ENCODE measurements at places on chromosomes 11 and 22.

GRCh38 chr11:129658526-129658867 is 157.2 kb upstream of the TMEM45B start:
- DNase-seq = no peak

DNA sequence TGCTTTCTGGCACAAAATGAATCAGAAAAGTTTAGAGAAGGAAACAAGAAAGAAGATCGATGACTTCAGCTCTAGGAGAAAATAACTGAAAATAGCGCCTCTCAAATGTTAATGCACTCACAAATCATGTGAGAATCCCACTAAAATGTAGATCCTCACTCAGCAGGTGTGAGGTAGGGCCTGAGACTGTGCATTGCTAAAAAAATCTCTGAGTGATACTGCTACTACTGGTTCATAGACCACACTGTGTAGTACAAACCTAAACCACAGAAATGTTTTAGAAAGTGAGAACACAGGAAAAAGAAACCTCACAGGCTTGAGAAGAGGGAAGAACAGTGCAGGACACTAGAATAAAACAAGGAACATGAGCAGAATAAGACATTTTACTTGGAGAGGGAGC is 2.0 kb downstream of the OR8D4 start:
- DNase-seq = no peak

- no peak for DNase-seq
These were observed 26.2 kb downstream of the OR2AG2 start for GRCh38 chr11:6745465-6746015.

GRCh38 chr11:118524757-118525470 is 2.4 kb upstream of the TTC36 start:
- no peak for DNase-seq

DNA sequence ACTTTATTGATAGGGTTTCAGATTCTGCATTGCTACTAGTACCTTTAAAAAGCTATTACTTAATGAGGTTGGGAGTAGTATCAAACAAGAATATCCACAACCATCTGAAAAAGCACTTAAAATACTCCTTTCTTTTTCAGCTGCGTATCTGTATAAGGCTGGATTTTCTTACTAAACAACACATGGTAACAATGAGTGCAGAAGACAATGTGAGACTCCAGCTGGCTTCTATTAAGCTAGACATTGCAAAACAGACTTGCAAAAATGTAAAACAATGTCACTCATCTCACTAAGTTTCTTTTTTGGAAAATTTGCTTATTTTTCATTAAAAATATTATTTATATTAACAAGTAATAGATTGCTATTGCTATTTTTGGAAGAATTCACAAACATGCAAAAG is 132.6 kb downstream of the WNT11 start:
- no peak for DNase-seq

DNA sequence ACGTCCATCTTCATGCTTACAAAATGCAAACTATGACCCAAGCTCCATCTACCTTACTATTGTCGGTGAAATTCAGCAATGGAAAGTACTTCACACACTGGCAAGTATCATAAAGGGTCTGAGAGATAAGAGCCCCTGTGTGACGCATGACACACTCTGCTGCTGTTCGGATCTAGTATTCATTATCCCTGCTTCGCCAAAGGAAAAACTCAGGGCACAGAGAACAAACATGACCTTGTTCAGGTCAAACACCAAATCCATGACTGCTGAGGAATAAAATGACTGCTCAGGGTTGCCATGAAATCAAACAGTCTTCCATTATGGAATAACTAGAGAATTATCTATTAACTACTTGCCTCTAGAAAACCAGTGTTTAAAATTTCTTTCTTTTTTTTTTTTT is 73.0 kb downstream of the MICAL3 start:
- DNase-seq = no peak

DNA sequence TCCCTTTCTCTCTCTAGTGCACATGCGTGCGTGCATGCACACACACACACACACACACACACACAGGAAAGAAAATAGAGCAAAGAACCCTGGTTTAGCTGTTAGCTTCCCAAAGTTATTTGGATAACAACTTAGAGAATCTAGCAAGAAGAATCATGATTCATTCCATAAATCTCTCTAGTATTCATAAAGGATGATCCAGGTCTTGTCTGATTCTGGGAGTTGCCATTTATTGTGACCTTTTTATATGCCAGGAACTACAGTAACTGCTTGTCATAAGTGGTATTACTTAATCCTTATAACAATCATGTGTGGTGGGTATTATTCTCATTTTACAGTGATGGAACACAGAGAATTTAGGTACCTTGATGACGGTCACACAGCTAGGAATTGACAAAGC is 141.5 kb upstream of the MTMR2 start:
- DNase-seq = no peak

DNA sequence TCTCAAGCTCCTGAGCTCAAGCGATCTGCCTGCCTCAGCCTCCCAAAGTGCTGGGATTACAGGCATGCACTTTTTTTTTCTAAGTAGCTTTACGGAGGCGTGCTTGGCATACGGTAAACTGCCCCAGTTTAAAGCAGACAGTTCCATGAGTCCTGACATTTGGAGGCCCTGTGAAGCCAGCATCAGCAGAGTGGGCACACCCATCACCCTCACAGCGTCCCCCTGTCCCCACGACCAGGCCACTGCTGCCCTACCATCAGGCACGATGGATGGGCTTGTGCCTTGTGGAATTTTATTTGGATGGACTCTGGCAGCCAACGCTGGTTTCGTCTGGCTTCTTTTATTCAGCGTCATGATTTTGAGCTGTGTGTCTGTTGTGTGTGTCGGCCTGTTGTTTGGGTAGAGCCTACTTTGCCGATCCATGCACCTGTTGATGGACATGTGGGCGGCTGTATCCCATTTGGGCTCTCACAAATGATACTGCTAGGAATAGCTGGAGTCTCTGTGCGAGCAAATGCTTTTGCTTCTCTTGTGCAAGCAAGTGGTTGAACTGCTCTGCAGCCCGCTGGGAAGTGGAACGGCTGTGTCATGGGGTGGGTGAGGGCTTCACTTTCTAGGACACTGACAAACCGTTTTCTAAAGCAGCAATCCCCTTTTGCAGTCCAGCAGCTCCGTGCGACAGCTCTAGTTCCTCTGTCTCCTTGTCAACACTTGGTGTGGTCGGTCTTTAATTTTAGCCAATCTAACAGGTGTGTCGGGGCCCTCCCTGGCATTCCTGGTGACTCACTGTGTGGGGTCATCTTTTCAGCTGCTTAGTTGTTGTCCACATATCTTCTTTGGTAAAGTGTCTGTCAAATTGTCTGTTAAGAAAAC is 23.8 kb downstream of the KCNQ1 start:
- no peak for DNase-seq

GRCh38 chr11:14904745-14905103 is 12.7 kb upstream of the CYP2R1 start:
- no peak for DNase-seq

DNA sequence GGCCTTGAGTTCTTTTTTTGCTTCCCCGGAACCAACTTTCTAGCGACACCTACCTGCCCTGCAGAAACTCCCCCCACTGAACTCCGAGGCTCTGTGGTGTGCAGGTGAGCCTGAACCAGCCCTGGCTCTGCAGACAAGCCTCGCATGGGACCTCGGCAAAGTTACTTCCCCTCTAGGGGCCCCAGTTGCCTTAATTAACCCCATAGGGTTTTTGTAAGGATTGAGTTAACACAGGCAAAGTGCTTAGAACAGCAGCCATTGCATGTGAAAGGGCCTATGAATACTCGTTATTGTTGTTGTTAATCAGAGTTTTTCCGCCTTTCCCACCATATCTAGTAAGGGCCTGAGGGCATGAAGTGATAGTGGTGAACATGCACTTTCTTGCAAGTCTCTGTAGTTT is 12.6 kb upstream of the SYT13 start:
- DNase-seq = no peak

DNA sequence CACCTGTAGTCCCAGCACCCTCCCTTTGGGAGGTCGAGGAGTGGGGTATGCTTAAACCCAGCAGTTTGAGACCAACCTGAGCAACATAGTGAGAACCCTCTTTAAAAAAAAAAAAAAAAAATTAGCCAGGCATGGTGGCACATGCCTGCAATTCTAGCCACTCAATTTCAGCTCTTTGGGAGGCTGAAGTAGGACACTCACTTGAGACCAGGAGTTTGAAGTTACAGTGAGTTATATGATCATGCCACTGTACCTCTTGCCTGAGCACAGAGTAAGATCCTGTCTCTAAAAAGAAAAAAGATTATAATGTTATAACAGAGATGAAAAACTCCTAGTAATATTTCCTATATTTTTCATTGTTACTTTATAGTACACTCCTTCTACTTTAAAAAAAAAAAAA is 23.9 kb downstream of the PIK3C2A start:
- DNase-seq = no peak

GRCh38 chr11:128515826-128516778 is 71.3 kb downstream of the ETS1 start:
- no peak for DNase-seq

DNA sequence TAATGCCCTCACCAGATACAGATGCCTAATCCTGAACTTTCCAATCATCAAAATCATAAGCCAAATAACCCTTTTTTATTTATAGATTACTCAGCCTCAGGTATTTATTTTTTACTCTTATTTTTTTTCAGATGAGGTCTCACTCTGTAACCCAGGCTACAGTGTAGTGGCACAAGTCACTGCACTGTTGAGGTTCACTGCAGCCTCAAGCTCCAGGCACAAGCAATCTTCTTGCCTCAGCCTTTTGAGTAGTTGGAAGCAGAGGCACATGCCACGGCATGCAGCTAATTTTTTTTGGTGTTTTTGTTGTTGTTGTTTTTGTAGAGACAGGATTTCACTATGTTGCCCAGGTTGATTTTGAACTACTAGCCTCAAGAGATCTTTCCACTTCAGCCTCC is 49.5 kb downstream of the TTC28 start:
- DNase-seq = no peak

DNA sequence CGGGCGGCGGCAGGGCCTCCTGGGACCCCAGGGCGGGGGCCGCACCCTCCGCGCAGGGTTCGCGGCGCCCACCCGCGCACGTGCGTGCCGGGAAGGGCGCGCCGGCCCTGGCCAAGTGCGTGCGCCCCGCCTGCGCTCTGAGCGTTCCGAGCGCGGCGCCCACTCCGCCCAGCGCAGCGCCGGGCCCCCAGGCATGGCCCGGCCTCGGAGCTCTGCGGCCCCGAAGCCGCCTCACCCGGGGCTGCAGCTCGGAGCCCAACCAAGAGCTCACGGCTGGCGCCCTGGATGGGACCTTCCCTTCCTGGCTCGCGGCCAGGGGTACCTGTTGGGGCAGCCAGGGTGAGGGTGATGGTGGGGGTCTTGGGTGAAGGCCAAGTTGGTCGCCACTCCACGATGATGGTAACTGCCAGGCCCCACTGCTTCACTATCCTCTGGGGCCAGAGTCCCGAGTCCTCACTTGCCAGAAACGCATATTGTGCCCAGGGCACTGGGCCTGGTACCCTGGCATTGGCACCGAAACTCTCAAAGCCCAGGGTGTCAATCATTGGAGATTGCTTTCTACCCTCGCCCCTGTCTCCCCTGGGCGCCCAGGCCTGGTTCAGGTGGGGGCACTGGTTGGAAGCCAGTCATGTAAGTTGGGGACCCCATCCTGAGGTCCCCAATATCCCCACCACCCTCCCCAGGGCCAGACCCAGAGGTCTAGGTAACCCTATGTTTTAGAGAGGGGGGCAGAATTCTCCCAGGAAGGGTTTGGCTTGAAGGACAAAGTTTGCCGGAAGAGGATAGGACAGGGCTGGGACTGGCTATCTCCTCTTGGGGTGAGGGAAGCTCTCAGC is 882 bp downstream of the ANO1 start:
- DNase-seq = no peak

- DNase-seq = no peak
These were observed 96.1 kb downstream of the MORC2 start for GRCh38 chr22:30872285-30873041.

DNA sequence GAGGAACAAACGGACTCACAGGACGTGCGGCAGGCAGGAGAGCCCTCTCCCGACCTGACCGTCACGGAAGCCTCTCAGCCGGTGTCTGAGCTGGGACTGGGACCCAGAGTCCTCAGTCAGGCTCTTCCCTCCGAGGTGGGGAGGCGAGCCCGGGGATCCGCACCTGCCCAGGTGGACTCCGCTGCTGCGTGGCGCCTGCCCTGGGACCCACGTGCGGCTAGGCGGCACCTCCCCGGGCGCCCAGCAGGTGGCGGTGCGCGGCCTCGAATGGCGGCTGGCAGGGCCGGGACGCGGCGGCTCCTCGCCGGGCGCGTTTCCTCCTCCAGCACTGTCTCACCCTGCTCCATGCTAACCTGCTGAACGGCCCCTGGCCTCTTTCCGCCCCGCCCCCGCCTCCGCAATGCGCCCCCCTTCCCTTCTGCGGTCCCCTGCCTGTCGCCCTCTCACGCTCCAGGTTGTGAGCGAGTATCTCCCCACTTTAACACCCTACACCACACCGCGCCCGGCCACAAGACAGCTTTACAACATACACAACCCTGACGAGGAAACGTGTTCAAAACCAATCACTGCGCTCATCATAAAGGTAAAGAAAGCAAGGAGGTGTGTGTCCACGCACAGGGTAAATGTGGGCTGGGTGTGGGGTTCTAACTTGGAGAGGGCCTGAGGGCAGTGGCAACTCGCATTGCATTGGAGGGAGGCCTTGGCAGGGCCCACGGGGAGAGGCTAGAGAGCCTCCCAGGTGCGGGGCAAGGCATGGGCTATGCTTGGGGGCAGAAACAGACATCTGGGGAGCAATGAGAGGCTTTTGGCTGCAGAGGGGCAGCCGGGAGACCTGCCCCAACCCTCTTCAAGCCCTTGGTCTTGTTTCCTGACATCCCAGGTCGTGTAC is 25.9 kb upstream of the ATXN10 start:
- DNase-seq = no peak

GRCh38 chr11:69110451-69110850 is 45.3 kb upstream of the SMIM38 start:
- DNase-seq = no peak

GRCh38 chr11:66641834-66642233 is 3.3 kb downstream of the RBM4 start:
- no peak for DNase-seq

GRCh38 chr11:102012946-102013345 is 34.3 kb upstream of the CFAP300 start:
- no peak for DNase-seq

DNA sequence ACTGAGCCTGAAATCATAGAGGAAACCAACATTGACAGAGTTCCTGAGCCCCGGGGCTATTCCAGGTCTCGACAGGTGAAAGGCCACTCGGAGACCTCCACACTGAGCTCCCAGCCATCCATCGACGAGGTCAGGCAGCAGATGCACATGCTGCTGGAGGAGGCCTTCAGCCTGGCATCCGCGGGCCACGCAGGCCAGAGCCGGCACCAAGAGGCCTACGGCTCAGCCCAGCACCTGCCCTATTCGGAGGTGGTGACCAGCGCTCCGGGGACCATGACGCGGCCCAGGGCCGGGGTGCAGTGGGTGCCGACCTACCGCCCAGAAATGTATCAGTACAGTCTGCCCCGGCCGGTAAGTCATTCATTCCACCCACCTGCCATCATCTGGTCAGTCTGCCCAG is 54.9 kb downstream of the C11orf91 start:
- DNase-seq = no peak

Measured in urinary bladder (tissue), 4 donors.